ENCODE measurements at places on chromosomes 6 and 20. TPM values are rescaled to one million over a fixed set of nuclear protein-coding genes. Genes with fewer than 3 reads are reported as not detected.

Gene CBLN4
- total RNA-seq = not detected

Gene POM121L2
- not detected for total RNA-seq

Gene CTAGE9
- not detected for total RNA-seq

Gene CITED2
- total RNA-seq = 52.2 TPM

Gene CAGE1
- 0.04 TPM for total RNA-seq

Gene ZNF831
- total RNA-seq = not detected

Gene AURKA
- total RNA-seq = 32.9 TPM

Gene PDE10A
- 9.8 TPM for total RNA-seq

Gene ARMC2
- 0.99 TPM for total RNA-seq

All from pulmonary artery endothelial cell (primary cell).